ENCODE measurements at places on chromosomes 5 and 9.

DNA sequence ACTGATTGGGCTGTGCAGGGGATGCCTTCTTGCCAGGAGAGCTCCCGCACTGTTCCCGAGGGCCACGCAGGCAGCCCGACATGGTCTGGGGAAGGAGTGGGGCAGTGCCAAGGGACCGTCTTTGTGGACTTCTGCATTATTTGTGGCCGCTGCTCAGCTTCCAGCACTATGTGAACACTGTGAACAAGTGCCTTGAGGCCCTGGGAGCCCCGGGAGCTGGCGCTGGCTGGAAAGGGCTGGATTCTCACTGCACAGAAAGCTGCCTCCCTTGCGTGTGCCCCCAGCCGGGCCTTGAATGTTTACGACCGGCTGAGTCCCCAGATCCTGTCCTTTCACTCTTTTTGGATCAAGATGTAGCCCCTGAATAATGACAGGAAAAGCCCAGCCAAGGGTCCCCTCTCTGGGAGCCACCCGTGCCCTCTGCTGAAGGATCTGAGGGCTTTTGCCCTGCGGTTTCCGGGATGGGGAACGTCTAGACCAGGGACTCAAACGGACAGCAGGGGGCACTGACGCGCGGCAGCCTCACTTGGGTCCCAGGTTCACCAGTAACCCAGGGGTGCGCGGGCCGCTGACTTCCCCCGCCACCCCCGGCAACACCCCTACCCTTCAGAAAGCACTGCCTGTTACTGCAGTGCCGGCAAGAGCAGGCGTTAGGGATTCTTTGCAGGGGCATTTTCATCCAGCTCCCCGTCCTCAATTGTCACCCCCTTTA, 98.9 kb upstream of the FCN2 start:
- DNase-seq = peak; percentile 16

- no peak for DNase-seq
These were observed 31.1 kb downstream of the KCNIP1 start for GRCh38 chr5:170534941-170535340.

DNA sequence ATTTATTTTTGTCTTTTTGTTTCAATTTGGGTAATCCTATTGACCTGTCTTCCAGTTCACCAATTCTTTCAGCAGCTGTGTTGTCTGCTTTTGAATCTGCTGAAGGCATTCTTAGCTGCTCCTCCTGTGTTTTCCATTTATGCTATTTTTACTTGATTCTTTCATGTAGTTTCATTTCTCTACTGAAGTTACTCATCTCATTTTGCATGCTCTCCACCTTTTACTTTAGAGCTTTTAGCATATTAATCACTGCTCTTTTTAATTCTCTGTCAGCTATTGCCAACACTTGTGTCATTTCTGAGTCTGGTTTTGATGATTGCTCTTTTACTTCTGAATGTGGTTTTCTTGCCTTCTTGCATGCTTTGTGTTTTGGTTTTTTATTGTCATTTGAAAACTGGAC, 496.0 kb upstream of the CLINT1 start:
- DNase-seq = no peak

DNA sequence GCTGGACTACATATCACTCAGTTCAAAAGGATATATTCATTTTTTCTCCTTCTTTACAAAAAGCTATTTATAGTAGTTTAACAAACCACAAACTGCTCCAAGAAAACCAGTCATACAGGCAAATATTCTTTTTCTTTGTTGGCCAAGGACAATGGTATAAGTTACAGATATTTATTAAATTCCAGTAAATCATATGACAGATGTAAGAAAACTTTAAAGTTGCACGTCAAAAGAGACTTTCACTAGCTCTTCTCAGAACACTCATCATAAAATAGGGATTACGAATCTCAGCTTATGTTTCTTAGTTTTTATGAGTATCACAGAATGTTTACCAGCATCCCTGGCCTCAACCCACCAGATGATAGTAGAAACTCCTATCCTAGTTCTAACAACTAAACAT, 67.2 kb downstream of the ANKRD31 start:
- no peak for DNase-seq

DNA sequence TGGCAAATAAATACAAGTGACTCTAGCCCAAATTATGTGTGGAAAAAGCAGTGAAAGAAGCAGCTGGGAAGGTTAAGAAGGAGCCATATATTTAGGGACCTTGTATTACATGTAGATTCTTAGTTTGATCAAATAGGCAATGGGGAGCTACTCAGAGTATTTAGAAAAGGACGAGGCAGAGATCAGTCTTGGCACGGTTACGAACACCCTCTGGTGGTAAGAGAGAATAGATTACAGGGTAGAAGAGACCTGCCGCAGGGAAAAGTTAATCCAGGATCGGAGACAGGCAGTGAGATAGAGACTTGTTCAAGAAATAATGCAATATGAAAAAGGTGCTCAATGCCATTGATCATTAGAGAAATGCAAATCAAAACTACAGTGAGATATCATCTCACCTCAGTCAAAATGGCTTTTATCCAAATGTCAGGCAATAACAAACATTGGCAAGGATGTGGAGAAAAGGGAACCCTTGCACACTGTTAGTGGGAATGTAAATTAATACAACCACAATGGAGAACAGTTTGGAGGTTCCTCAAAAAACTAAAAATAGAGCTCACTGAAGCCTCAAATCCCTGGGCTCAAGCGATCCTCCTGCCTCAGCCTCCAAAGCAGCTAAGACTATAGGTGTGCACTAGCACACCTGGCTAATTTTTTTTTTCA, 12.0 kb downstream of the INIP start:
- DNase-seq = no peak

DNA sequence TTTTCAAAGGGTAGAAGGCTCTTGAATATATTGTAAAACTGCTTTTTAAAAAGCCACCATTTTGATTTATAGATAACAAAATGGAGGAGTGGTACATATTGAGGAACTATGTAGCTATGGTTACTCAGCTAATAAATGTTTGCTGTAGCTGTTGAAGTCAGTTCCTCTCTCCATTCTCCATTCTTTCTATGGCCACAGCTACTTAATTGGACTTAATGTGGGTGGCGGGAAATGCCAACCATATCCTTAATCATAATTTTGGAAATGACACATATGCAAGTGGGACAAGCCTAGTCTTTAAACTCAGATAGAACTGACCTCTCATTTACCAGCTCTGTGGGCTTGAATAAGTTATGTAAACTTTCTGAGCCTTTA, 10.6 kb downstream of the CDKN2A start:
- no peak for DNase-seq

DNA sequence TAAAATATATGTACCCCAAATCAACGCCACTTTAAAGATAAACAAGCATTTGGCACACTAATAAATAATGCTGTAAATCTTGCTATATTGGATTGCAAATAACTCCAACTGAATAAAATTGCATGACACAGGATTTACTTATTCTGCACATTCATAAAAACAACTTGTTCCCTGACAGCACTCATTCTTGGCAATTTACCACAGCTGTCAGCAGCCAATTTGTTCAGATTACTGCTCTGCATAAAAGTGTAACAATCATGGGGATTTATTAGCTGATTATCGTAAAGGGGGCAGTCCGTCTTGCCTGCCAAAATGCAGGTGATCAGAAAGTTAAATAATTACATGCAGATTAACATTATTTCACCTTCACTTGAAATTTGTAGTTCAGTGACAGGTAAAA, 285.3 kb downstream of the SLF1 start:
- no peak for DNase-seq

GRCh38 chr9:4061717-4062116, 238.2 kb downstream of the GLIS3 start:
- no peak for DNase-seq

- DNase-seq = no peak
These were observed 104.8 kb upstream of the CD180 start for GRCh38 chr5:67301285-67301903.

GRCh38 chr9:124242331-124243194, 15.2 kb upstream of the NEK6 start:
- no peak for DNase-seq

DNA sequence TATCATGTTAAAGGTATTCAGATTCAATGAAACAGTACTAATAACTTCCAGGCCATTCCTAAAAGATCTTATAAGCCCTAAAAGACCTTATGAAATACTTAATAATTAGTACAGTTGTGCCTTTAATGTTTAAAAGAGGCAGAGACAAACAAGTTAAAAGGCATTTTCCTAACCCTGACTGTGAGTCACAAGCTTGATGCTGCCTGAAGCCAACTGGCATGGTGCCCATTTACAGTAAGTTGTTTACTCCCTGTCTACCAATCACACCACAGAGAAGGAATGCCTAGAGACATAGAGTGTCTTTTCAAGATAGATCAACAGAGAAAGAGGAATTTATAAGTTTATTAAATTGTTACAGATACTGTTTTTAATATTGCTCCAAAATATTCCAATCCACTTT, 47.8 kb downstream of the NR3C1 start:
- DNase-seq = peak; percentile 26

DNA sequence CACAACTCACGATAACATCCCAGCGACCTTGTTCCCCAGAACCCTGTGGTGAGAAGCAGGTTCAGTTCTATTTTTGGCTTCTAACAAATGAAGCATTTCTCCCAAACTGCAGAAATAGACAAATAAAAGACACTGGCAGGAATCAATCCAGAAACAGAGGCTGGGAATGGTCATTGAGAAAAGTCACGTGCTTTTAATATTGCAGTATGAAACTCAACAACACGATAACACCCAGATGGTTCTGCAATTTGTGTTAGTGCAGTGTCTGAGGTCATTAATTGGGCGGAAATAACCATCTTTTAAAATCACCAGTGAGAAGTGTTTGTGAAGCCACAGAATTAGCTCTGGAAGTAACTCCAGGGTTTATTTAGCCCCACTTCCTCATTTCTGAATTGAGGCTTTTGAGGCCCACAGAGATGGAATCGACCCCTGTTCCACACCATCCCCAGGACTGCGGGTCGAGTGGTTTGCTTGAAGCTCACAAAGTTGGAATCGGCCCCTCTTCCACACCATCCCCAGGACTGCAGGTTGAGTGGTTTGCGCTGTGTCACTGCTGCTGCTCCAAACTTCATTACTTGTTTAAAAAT, 164.7 kb upstream of the IRX4 start:
- no peak for DNase-seq

- DNase-seq = no peak
These were observed 176.4 kb downstream of the KIF4B start for GRCh38 chr5:155189981-155190380.

- DNase-seq = no peak
These were observed 25.8 kb downstream of the CDC25C start for GRCh38 chr5:138305797-138306196.

DNA sequence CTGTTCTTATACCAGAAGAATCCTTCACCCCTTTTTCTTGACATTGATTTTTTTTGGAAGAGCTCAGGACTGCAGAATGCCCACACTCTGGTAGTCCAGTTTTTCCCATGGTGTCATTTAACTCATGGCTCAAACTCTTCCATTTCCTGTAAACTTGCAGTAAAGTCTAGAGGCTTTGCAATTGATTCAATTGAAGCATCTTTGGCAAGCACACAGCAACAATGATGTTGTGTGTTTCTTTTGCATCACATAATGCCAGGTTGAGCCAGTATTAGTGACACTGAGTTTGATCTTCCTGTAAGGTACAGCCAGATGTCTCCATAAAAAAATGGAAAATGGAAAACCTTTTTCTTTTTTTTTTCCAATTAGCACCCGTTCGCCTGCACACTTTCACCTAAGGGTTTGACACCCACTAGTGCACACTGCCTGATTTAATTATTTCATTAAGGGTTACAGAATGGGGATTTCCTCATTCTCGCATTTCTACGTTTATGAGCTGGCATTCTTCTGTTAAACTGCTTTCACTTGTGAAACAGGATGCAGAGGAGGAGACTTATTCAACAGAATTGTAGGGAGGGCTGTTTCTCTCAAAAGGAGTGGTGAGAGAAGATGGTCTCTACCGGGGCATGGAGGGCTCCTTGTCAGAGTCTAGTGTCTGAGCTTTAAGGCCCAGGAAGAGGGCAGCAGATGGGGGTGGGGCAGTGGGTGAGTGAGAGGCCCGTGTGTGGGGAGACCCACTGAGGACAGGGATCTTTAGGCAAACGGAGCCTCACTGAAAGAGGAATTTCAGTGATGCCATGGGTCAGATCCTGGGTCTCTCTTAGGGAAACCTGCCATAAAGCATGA, 2.2 kb upstream of the S1PR3 start:
- no peak for DNase-seq

DNA sequence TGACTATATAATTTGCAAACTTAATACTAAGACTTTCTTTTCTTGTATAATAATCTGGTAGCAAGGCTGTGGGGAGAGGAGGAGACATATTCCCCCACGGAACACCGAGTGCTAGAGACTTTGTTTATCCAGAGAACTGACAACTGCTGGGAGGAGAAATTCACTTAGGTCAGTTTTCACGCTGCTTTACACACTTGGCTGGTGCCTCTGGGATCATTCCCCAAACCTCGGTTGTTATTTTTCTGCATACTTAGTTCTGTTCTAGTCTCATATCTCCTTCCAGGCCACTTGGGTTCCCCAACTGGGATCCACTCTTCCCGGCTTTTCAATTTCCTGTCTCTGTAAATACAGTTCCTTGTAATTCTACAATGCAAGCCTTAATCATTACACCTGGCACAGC, 238.2 kb upstream of the ADAMTS16 start:
- DNase-seq = no peak

DNA sequence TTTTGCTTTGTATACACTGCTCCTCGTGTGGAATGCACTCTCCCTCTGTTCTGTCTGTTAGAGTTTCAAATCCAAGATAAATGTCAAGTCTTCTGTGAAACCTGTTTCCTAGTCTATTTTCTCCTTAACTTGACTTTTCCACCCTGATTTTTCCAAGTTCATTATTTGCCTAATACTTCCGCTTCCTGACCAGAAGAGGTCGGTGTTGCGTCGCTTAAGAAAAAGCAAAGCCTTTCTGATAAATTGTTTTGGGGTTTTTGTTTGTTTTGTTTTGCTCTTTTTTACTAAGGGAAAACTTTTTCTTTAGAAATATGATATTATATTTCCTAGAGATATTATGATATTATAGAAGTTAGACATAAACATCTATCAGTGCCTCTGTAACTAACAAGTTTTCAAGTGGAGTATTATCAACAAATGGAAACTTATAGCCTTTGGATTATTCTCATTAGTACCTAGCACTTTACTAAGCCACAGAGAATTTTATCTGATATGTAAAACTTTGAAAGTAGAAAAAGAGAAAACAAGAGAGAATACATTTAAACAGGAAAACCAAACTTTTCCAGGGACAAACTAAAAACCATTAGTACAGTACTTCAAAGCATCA, 55.8 kb downstream of the PHAX start:
- no peak for DNase-seq
